ENCODE measurements at places on chromosomes 1 and 21.

GRCh38 chr1:225156254-225156653, 226.8 kb downstream of the DNAH14 start:
- no peak for DNase-seq

DNA sequence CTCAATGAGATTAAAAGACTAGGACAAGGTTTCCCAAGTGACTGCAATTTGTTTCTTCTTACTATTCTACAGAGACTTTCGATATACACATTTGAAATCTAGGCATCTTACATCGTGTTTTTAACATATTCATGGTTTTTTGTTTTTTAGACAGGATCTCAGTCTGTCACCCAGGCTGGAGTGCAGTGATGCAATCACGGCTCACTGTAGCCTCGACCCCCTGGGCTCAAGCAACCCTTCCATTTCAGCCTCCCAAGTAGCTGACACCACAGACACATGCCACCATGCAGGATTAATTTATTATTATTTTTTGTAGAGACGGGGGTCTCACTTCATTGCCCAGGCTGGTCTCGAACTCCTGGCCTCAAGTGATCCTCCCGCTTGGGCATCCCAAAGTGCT, 1.5 kb downstream of the PDZK1 start:
- no peak for DNase-seq

- no peak for DNase-seq
Observed at GRCh38 chr1:203185061-203185461, 1.4 kb downstream of the CHI3L1 start.

GRCh38 chr1:1599030-1599934, 653 bp downstream of the FNDC10 start:
- DNase-seq = peak; percentile 65

DNA sequence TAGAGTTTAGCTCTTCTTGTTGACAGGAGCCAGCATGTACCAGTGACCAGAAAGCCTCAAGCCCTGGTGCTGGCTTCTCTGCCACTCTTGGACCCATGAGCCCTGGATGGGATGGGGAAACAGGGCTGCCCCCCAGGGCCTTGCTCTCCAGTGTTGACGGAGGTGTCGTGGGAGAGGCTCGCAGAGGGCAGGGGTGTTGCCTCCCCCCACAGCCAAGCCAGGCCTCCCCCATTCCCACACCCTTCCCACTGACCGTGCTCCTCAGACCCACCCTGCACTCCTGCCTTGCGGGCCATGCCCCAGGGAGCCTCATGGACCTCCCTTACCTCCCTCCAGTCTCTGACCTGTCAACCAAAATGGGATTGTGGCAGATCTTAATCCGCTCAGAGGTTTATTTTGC, 123.8 kb upstream of the COL6A1 start:
- no peak for DNase-seq

- no peak for DNase-seq
Observed at GRCh38 chr1:235918465-235918864, 51.8 kb upstream of the LYST start.

DNA sequence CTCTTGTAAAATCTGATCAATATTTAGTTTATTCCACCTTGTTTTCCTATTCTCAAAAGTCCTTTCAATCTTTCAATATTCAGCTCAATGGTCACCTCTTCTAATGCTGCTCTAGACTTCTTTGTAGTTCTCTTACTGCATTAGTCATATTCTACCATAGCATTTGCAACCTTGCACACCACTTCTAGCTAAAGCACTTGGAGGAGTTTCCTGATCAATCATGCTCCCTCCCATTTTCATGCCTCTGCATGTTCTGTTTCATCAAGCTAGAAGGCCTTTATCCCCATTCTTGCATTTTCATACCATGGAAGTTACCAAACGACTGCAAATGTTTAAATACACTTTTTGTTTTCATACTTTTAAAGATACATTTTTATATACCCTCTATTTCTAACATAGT, 72.1 kb downstream of the SLC5A9 start:
- no peak for DNase-seq

DNA sequence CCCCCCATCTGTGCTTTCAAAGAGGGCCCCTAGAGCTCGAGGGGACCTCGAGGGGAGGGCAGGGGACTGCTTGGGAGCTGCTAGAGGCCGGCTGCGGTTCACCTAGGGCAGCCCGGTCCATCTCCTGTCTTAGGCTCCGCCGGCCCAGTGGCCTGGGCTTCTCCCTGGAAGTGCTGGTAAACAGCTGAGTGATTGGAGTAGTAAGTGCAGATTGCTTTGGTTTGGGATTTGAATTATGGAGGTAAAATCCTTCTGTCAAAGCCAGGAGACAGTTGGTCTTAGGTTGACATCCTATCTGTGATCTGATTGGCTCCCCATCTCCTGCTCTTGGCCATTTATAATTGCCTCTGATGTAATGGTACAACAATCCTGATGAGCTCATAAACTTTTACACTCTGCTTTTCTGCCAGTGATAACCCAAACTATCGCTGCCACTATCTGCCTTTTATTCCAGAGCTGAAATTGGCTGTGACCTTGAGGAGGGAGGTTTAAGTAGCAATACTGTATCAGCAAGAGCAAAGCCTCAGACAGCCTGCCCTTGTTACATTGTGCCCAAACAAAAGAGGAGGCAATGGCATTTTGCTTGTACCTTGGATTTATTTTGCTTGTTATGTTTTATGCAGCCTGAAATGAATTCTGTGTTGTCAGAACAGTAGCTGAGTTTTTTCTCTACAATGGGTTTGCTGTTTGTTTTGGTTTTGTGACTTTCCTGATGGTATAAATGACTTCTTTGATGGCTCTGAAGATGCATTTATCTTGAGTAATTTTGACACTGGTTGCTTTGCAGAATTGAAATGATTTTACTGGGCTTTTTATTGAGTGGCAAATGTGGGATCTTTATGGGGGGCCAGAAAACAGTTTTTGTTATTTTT, 2.4 kb downstream of the ARID1A start:
- peak; percentile 70 for DNase-seq

- DNase-seq = no peak
Observed at GRCh38 chr1:204278251-204278650, 64.5 kb upstream of the GOLT1A start.

- no peak for DNase-seq
Observed at GRCh38 chr1:160108888-160109662, 6.5 kb upstream of the ATP1A2 start.

All from right kidney (tissue), 9 donors.